Breast epithelium (tissue), 4 donors: ENCODE measurements at places on chromosomes 12 and 14. TPM values are rescaled to one million over a fixed set of nuclear protein-coding genes. Genes with fewer than 3 reads are reported as not detected.

Gene FGF23
- total RNA-seq, result not detected

Gene GPR162
- total RNA-seq, result 4.2 TPM

Gene RNASE7
- total RNA-seq, result not detected

Gene TWF1
- 92.1 TPM for total RNA-seq

Gene G2E3
- total RNA-seq, result 12.3 TPM

Gene KLHDC1
- total RNA-seq, result 11.8 TPM

Gene ATG101
- 54.2 TPM for total RNA-seq

Gene METTL25
- 25.9 TPM for total RNA-seq

Gene FAM181A
- not detected for total RNA-seq

Gene NEMF
- total RNA-seq, result 125 TPM

Gene EPYC
- not detected for total RNA-seq

Gene KRT80
- not detected for total RNA-seq

Gene AQP6
- not detected for total RNA-seq

Gene NGB
- not detected for total RNA-seq

Gene FKBP11
- total RNA-seq, result 3.7 TPM

Gene TMEM30B
- total RNA-seq, result 36.7 TPM

GRCh38 chr12:78210894-78211302 is 380.2 kb downstream of the NAV3 start:
- no peak for DNase-seq

DNA sequence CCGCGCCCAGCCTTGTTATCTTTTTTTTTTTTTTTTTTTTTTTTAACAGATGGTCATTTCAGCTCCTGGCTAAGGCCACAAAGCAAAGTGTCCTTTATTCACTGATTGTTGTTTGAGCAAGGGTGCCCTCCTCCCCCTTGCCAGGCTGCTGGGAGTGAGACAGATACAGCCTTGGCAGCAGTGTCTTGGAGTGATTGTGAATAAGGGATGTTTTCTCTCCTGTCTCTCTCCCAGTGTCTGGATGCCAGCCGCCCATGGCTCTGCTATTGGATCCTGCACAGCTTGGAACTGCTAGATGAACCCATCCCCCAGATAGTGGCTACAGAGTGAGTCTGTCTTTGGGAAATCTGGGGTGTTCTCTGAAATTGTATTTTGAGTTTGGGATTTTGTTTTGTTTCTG is 28.7 kb downstream of the FNTB start:
- DNase-seq, result no peak

DNA sequence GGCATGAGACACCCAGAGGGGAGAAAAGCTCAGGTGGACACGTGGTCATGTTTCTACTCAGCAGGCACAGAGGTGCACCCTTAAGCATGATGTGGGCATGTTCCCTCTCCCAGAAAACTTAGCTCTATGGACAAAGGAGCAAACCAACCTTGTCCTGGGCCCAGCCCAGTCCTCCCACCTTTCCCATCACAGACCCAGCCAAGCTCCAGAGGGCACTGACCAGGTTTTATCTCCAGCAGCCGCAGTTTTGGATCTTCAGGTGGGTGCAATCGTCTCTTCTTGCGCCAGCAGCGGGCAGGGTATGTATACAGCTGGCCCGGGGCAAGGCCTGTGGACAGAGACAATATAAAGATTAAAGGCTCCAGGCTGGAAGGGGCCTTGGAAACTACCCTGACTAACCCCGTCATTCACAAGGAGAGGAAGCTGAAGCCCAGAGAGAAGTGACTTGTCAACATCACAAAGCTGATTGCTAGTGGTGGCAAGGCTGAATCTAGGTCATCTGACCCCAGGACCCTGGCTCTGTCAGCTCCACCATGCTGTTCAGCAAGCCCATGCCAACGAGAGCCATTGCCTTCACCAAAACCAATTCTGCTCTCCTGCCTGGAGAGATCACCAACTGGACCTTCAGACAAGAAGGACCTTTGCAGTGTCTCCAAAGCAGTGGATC is 140.7 kb downstream of the DPF3 start:
- no peak for DNase-seq

- DNase-seq, result no peak
Measured at GRCh38 chr12:54870617-54871016, 16.3 kb downstream of the MUCL1 start.

DNA sequence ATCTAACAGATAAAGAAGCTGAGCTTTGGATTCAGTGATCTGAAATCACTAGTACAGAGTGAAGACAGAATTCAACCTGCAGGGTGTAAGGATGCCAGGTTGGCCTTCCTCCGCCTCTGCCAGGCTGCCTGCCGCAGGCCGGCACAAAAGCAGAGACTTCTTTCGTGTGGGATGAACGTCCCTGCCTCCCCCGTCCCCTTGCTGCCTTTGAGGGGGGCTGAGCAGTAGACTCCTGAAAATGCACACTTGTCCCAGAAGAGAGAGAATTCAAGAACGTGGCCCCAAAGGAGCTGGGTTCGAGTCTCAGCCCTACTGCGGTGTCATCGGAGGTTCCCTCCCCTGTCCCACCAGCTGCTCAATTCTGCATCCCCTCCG is 154.3 kb downstream of the BCL11B start:
- no peak for DNase-seq

- DNase-seq, result no peak
Measured at GRCh38 chr12:14394317-14395073, 29.0 kb downstream of the ATF7IP start.

DNA sequence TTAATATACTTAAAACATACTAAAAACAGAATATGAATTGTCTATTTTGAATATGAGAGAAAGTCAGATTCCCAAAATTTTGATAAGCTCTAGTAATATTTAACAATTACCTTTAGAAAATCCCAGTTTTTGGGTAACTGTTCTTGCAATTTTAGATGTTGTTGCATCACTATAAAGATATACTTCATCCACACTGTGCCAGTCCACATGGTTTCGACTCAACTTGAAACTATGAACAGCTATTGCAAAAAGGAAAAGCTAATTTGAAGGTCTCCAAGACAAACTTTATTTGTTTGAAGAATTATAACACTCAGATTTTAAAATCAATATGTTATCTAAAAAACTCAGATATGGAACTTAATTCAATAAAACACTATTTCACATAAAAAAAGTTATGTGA is 59.9 kb downstream of the DDHD1 start:
- DNase-seq, result no peak

- peak; percentile 78 for DNase-seq
Measured at GRCh38 chr12:52221912-52222457, 11.1 kb upstream of the KRT7 start.

DNA sequence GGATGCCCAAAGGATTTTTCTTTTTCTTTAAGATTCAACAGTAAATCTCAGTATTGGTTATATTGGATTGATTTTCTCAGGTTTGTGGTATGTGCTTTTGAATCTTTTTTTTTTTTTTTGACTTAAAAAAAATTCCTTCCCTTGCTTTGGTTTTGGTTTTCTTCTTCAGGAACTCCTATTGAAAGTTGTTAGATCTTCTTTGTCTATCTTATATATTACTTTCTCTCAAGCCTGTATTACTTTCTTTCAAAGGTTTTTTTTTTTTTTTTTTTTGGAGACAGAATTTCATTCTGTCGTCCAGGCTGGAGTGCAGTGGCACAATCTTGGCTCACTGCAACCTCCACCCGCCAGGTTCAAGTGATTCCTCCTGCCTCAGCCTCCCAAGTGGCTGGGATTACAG is 21.9 kb downstream of the PPP4R4 start:
- DNase-seq, result no peak

DNA sequence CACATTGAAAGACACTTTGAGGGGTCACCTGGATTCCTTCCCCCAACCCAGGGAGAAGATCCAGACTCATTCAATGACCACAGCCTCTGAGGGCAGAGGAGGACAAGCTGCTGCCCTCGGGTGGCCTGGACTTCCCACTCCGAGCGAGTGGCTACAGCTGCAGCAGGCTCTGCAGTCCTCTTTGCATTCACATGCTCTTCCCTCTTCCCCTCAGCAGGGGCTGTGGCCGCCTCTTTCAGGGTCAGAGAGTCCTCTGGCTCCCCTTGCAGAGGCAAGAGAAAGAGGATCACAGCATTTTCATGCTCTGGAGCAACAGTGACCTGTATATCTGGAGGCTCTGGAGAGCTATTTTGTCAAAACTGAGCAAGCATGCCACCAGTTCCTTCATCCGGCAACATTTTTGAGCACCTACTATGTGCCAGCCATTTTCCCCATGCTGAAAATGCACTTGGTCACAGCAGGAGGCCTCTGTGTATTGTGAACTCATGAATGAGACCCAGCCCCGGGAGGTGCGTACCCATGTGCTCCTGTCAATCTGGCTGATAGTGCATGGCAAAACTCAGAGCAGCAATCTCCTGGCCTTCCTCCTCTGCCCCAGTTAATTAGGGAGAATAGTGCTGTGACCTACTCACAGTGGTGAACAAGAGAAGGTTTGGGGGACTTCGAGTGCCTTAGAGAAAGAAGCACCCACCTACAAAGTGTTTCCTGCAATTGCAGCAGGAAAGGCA is 42.9 kb upstream of the KCNA5 start:
- no peak for DNase-seq

DNA sequence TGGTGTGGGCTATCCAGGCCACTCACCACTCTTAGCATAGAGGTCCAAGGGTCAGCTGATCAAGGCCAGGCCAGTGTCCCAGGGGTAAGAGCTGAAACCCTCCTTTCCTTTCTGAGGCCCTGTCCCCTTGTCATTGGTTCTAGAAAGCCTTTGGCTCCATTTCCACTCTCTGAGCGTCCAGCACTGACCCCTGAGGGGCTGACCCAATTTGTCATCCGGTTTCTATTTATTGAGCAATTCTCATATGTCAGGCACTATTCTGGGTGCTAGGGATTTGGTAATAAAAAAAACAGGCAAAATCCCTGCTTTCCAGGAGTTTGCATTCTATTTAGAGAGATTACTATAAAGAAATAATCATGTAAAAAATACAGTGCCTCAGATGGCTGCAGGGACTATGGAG is 3.4 kb downstream of the KRT77 start:
- DNase-seq, result no peak

GRCh38 chr14:105528586-105529318 is 2.4 kb downstream of the TMEM121 start:
- DNase-seq, result no peak

DNA sequence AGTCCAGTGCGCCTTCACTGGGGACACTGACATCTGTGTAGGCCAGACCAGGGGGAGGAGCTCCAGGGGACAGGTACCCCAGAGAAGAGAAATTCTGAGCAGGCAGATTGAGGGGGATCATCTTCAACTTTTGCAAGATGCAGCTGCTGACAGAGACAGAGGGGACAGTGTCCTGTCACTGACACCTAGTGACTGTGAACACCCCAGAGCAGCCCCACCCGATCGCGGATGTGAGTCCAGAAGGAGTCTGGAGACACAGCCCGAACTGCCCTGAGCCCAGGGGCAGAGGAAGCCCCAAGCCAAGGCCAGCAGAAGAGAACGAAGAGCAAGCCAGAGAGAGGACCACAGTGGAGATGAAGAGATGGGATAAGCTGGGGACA is 21.7 kb upstream of the LRTM2 start:
- no peak for DNase-seq

DNA sequence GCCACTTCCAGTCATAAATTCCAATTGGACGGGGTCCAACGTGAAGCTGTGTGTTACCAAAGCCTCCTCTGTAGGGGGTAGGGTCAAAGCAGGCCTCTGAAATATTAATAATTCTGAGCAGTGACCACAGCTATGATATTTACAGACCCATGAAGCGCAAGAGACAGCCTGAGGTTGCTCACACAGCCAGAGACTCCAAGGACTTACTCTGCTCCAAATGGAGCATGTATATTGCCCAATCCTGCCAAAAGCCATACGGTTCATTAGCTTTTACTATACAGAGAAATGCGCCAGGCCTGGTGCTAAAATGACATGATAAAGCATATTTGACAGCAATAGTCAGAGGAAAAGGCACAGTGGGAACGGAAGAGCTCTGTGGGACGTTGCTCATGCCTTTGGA is 151.3 kb downstream of the PAH start:
- no peak for DNase-seq

- no peak for DNase-seq
Measured at GRCh38 chr12:122886161-122886560, 9.8 kb downstream of the VPS37B start.

- DNase-seq, result no peak
Measured at GRCh38 chr14:91396959-91397815, 20.4 kb downstream of the CCDC88C start.

DNA sequence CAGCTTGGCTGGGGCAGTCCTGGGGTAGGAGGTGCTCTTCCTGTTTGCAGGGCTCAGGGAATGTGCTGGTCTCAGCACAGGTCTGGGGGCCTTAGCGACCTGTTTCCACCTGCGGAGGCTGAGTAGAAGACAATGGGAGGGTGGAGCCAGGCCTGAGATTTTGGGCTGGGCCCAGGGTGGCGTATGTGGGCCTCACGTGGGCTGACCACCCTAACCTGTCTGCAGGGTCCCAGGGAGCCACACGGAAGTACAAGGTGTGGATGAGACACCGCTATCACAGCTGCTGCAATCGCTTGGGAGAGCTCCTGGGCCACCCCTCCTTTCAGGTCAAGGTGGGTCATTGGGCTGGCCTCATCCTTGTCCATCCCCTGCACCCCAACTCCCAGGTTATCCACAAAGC is 1.1 kb downstream of the NOC4L start:
- no peak for DNase-seq

DNA sequence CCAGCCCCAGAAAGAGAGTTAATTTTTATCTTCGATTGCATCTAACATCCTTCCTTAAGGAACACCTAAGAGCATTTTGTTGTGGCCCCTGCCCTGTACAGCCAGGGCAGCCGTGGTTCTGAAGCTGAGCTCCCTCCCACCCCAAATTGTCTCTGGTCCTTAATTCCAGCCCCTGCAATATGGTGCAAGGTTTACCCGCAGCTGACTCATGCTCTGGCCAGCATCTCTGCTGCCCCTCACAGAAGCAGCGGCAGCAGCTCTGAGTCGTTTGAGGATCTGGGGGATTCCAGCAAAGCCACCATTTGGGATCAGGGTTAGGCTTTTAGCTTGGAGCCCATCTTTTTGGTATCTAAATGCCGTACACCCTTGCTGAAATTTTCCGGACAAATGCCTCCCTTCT is 3.3 kb downstream of the DLK1 start:
- DNase-seq, result no peak

- DNase-seq, result no peak
Measured at GRCh38 chr14:104650981-104651875, 38.2 kb upstream of the INF2 start.

DNA sequence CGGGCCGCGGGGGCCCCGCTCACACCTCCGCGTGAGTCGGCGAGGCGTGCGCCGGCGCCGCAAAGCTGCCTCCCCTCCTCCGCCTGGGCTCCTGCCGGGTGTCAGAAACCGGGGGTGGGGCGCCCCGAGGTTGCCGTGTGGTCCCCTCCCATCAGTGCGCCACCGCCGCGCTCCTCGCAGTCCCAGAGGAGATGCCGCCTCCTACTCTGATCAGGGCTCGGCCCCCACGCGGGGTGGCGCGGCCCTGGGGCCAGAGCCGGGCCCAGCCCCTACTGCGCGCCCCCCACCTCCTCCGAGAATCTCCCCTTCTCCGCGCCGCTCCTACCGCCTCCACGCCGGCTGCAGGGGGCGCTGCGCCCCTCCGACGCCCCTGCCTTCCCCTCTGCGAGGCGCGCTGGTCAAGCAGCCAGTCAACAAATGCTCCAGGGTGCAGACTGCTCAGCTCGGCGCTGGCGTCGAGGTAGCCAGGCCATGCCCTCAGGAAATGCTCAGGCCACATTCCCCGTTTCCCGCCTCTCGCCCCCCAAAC is 467 bp upstream of the JAG2 start:
- no peak for DNase-seq

GRCh38 chr12:57418255-57418654 is 12.6 kb downstream of the R3HDM2 start:
- DNase-seq, result no peak
